ENCODE measurements at places on chromosomes 5 and 9. TPM values are rescaled to one million over a fixed set of nuclear protein-coding genes. Genes with fewer than 3 reads are reported as not detected.

DNA sequence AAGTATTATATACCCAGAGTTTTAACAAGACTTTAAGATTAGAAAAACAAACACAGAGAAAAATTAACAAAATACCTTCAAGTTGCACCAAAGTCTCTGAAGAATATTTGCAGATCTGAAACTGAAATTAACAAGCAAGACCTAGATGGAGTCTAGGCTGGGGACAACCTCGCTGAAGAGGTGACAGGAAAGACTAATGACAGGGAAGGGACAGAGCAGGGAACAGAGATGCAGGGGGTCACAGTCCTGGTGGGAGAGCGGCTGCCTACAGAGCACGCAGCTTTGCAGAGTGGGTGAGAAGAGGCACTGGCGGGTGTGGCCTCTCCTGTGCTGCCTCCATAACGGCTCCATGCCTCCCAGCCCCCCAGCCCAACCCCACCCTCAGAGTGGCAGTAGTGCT, 13.5 kb downstream of the RETREG1 start:
- DNase-seq, result no peak

- DNase-seq, result peak; percentile 96
Observed at GRCh38 chr5:82421119-82421518, 143.0 kb upstream of the RPS23 start.

- no peak for DNase-seq
Observed at GRCh38 chr9:677461-678097, 163.9 kb upstream of the DMRT1 start.

GRCh38 chr9:15711931-15712330, 159.1 kb downstream of the CCDC171 start:
- no peak for DNase-seq

DNA sequence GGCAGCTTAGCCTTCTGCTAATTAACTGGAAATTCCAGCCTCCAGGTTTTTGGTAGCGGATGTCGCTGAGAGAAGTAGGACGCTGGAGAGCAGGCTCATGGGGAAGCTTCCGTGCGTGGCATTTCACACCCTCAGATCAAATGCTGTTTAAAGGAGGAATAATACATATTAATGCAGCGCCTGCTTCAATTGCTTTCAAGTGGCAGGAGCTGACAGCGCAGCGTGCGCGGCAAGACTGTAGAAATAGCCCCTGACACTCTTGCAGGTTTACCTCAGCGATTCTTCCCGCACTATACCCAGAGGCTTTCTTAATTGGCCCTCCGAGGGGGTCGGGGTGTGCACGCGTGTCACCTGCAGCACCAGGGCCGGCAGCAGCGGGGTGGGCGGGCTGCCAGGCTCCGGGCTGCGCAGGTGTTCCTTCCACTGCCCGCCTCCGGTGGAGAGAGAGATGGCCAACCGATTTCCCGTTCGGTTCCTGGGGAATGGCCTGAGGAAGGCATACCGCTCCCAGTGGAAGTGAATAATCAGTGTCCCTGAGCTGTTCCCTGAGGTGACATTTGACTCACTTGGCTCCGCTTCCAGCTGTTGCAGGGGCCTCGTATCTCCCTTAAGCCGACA, 427.9 kb downstream of the KCTD16 start:
- DNase-seq, result peak; percentile 25

DNA sequence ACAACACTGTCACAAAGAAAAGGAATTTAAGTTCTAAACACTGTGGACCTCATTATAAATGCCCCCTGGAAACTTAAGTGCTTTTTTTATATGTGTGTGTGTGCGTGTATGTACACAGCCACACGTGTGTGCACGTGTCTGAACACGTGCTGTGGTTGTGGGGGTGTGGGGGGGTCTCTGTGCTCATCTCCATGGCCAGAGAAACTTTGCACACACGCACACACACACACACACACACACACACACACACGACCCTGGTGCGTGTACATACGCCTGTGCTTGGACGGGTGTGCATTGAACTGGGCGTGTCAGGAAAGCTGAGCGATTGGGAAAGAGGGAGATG, 27.9 kb downstream of the AMBP start:
- no peak for DNase-seq

- no peak for DNase-seq
Observed at GRCh38 chr5:113128082-113128481, 151.5 kb downstream of the DCP2 start.

- DNase-seq, result no peak
Observed at GRCh38 chr5:59586841-59587240, 306.7 kb downstream of the PDE4D start.

DNA sequence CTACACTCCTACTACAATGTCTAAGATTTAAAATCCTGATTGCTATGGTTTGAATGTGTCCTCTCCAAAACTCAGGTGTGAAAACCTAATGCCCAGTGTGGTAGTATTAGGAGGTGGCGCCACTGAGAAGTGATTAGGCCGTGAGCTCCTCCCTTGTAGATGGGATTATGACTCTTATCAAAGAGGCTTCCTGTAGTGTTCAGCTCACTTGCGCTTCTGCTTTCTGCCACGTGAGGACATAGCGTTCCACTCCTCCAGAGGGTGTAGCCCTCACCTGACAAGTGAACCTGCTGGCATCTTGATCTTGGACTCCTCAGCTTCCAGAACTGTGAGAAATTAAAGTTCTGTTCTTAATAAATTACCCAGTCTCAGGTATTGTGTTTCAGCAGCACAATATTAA, 33.0 kb upstream of the WHRN start:
- DNase-seq, result peak; percentile 31

DNA sequence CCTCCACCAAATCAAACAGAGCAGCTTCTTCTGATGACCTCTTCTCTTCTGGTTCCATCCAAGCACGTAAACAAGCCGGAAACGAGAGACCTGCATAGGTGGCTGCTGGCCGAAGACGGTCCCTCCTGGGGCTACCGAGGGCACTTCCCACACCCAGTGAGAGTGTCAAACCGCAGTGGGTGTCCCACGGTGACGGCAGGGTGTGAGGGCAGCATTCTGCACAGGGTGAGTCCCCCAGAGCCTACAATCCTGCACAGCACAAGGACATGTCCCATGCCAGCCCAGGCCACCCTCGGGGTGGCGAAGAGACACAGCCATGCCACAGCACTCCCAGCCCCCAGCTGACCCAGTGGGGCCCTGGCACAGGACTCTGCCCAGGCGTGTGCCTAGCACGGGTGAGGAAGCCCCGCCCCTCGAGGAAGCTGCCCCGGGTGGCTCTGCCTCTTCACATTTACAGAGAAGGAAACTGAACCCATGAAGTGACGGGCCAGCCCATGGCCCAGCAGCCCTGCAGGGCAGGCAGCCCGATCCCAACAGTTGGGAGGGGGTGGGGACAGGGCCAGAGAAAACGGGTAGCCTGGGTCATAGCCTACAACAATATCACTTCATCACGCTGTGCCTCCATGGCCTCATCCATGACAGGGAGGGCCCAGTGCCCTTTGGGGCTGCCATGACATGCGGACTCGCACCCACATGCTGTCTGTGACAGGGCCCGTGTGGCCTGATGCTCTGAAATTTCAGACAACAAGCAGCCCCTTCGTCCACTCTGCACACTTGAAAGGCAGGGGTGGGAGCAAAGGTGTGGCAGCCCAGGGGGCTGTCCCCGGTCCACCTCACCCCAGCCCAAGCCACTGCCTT, 43.2 kb downstream of the SEMA4D start:
- DNase-seq, result no peak

- DNase-seq, result no peak
Observed at GRCh38 chr9:134136118-134136995, 475 bp downstream of the WDR5 start.

DNA sequence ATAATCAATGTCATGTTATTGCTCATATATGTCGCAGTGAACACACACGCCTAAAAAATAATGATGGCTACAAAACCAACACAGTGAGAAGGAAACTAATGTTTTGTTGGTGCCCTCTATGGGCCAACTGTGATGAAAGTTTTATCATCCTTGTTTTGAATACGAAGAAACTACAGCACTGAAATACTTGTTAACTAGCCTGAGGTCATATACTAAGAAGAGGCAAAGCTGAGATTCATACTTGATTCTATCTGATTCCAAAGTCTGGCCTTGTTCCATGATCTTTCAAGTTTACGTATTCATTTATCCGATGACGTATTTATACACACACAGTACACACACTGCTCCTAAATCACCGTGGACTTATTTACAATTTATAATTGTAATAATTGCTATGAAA, 16.1 kb upstream of the DRD1 start:
- DNase-seq, result peak; percentile 11

DNA sequence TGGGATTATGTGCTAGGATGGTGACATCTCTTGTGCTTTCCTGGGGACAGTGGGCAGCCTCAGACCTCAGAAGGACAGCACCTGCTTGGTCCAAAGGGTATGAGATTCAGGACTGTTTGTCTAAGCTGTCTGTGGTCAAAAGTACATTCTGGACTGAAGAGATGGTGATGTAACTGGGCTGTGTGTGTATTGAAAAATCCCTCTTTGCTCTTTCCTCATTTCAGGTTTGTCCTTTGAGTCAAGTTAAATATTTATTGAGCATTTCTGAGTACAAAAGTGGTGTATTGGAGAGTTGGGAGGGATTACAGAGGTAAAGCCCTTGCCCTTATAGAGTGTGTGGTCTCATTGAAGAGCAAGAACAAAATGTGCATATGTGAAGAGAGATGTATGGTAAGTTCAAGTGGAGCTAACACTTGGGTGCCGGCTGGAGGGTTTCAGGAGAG, 46.7 kb downstream of the RCL1 start:
- DNase-seq, result peak; percentile 85

DNA sequence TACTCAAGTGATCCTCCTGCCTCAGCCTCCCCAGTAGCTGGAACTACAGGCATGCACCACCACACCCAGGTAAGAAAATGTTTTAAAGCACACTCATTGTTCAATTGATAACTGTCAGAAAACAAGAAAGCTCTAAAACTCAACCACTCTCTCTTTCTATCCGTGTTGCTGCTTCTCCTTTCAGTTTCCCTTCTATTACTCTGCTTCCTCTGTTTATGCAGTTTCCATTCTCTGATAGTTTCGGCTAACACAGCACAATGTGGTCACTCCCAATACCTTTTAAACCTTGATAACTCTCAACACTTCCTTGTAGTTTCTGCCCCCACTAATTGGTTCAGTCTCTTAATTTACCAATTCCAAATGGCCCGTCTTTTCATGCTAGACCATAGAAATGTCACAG, 59.2 kb upstream of the NR4A3 start:
- DNase-seq, result no peak

GRCh38 chr9:23160952-23161469, 665.0 kb downstream of the ELAVL2 start:
- no peak for DNase-seq

DNA sequence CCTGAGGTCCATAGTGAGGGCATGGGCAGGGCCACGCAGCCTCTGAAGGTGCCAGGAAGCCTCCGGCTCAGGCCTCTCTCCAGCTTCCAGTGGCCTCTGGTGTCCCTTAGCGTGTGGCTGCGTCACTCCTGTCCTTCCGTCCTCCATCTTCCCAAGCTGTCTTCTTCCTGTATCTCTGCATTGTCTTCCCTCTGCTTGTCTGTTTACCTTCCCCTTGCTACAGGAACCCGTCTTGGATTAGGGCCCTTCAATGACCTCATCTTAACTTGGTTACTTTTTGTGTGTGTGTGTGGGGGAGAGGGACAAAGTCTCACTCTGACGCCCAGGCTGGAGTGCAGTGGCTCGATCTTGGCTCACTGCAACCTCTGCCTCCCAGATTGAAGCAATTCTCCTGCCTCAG, 14.4 kb downstream of the ASS1 start:
- DNase-seq, result no peak

DNA sequence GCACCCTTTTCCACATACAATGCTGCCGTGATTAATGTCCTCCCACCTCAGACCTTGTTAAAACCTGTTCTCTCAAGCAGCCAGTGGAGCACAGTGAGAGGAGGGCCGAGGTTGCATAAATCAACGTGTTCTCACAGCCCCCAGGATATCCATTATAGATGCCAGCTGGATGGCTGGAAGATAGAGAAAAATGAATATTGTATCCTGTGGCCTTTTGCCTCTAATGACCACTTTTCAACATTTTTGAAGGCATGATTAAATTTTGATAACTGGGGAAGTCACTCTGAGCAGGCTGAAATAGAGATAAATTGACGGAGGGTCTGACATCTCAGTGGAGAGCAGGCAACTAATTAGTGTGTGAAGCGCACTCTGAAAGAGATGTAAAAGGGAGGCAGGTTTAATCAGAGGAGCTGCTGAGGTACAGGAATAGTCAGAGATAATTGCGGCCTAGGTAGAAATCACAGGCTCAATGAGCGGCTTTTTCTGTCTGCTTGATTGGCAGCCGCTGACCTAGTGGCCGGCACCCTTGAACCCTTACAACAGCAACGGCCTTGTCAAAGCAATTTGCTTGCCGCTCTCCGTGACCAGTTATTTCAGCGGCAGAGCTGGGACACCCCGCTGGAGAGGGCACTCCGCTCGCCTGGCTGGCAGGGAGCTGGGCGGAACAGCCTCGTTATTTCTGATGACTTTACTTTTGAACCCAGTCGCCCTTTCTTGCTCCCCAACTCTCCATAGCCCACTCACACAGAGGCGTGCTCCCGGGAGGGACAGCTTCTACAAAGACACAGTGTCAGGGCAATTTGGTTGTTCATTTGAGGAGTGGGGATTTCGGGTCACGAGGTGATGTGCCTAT, 560.7 kb downstream of the PSAT1 start:
- no peak for DNase-seq

- DNase-seq, result peak; percentile 36
Observed at GRCh38 chr5:138545919-138546562, 3.0 kb upstream of the ETF1 start.

GRCh38 chr5:132883261-132883834, 9.9 kb downstream of the LEAP2 start:
- DNase-seq, result peak; percentile 75

DNA sequence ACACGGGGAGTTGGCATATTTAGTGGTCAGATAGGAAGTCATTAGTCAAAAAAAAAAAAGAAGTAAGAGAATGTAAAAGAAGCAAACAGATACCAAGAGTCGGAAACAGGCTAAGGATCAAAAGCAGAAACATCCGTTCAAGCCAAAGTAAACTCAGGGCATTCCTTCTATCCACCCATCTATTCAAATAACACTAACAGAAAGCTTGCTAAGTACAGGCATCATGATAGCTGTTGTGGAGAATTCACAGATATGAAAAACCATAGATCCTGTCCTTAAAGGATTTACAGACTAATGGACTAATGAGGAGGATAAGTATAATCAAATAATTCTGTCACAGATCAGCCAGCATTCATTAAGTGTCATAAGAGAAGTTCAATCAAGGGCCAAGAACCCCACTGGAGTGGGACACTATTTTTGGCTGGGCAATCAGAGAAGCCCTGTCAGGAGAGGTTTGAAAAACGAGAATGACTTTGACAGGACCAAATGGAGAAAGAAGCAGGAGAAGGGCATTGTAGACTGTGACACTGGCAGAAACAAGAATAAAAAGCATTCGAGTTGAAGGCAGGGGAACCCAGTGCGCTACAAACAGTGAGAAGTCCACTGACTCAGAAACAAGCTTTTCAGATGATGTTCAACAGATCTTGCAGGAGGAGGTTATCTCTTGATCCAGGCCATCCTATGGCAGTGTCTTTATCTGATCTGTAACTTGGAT, 154.2 kb upstream of the TSLP start:
- DNase-seq, result peak; percentile 63

Gene DTWD2
- total RNA-seq, result 9.9 TPM

Gene ENC1
- total RNA-seq, result 219 TPM

Gene DPYSL3
- 16.4 TPM for total RNA-seq

Gene C1QTNF3
- total RNA-seq, result 3.1 TPM

Gene CCDC112
- 12.2 TPM for total RNA-seq

Gene CTSV
- 9.4 TPM for total RNA-seq

Gene SHISAL2B
- not detected for total RNA-seq

Gene SLC36A3
- not detected for total RNA-seq

Gene ZFP37
- total RNA-seq, result 5.2 TPM
